ENCODE measurements at places on chromosomes 2 and 18. TPM values are rescaled to one million over a fixed set of nuclear protein-coding genes. Genes with fewer than 3 reads are reported as not detected.
A peak's percentile ranks its signal among the peaks of the same experiment; 100 is the strongest.

DNA sequence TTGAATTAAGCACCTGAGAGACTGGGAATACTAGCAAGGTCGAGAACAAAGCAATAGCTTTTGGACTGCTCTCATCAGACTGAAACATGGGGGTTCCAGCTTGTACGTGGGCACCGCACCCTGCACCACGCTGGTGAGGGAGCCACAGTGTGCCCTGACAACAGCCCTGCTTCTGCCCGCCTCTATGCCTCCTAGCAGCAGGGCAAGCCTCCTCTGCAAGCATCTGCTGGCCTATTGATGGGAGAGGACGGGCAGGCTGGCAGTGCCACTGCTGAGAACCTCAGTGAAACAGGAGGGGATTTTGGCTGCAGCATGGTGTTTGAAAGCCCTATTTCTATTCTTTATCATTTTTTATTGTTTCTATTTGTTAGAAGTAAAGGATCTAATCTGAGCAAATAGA lies 146.1 kb upstream of the OTOS start:
- H3K27ac ChIP-seq = no peak overlapping the region
- no peak for DNase-seq
- no peaks in the 10 kb centered on the region for H3K36me3 ChIP-seq
- peaks cover 25% of the 10 kb centered on the region for H3K4me1 ChIP-seq

- no peak overlapping the region for H3K4me3 ChIP-seq
- no peak overlapping the region for H3K27ac ChIP-seq
- DNase-seq = peak; percentile 30
- no peaks in the 10 kb centered on the region for H3K4me1 ChIP-seq
- no peaks in the 10 kb centered on the region for H3K36me3 ChIP-seq
Measured at GRCh38 chr18:12113999-12114646, 20.5 kb downstream of the ANKRD62 start.

GRCh38 chr2:151053661-151053990 lies 208.0 kb downstream of the RBM43 start:
- peak; percentile 13 for DNase-seq
- H3K4me3 ChIP-seq = no peak overlapping the region
- H3K27me3 ChIP-seq = no peaks in the 10 kb centered on the region
- no peaks in the 10 kb centered on the region for H3K36me3 ChIP-seq
- H3K27ac ChIP-seq = no peak overlapping the region

- peak; percentile 67 for DNase-seq
- H3K27me3 ChIP-seq = no peaks in the 10 kb centered on the region
- peak overlapping the region; percentile 76 for H3K27ac ChIP-seq
- no peak overlapping the region for H3K4me3 ChIP-seq
- H3K36me3 ChIP-seq = no peaks in the 10 kb centered on the region
Measured at GRCh38 chr2:200155652-200156051, 150.8 kb upstream of the SPATS2L start.

DNA sequence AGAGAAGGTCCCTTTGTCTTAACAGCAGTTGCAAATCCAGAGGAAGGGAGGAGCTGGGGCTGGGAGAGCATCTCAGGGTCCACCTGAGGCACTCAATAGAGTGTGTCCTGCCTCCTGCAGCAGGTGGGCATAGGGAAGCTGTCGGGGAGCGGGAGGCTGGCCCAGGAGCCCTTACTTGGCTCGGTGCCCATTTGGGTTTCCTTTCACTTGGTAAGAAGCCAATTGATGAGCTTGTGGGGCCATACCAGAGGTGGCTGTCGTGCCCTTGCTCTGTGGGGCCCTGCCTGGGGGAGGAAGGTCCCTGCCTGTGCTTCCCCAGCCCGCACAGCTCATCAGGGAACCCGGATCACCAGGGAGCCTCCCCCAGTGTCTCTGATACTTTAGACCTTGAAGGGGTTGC lies 229.7 kb downstream of the DYSF start:
- H3K36me3 ChIP-seq = peaks cover 24% of the 10 kb centered on the region
- no peaks in the 10 kb centered on the region for H3K27me3 ChIP-seq
- H3K27ac ChIP-seq = no peak overlapping the region
- no peak for DNase-seq
- H3K4me3 ChIP-seq = no peak overlapping the region

DNA sequence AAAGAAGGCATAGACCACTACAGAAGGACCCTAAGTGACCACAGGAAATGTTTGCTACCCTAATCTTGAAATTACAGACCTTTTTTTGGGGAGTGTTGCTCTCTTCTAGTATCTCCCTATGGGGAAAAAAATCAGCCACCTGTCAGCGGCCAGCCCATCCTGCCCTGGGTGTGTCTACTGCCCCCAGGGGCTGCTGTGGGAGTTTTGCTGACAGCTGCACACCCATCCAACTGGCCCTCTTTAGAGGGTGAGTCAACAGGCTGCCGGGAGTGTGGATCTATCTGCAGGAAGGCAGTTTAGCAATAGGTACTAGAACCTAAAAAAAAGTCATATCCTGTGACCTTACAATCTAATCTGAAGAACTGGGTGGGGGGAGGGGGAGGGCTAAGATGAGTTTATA lies 796 bp upstream of the DYSF start:
- peak; percentile 74 for DNase-seq
- peaks cover 2% of the 10 kb centered on the region for H3K36me3 ChIP-seq
- peak overlapping the region; percentile 65 for H3K4me3 ChIP-seq
- peaks cover 8% of the 10 kb centered on the region for H3K27me3 ChIP-seq
- peak overlapping the region; percentile 80 for H3K27ac ChIP-seq

- no peak for DNase-seq
- no peak overlapping the region for H3K4me3 ChIP-seq
- H3K4me1 ChIP-seq = no peaks in the 10 kb centered on the region
- H3K27me3 ChIP-seq = no peaks in the 10 kb centered on the region
Measured at GRCh38 chr2:43566461-43566729, 29.4 kb downstream of the THADA start.

DNA sequence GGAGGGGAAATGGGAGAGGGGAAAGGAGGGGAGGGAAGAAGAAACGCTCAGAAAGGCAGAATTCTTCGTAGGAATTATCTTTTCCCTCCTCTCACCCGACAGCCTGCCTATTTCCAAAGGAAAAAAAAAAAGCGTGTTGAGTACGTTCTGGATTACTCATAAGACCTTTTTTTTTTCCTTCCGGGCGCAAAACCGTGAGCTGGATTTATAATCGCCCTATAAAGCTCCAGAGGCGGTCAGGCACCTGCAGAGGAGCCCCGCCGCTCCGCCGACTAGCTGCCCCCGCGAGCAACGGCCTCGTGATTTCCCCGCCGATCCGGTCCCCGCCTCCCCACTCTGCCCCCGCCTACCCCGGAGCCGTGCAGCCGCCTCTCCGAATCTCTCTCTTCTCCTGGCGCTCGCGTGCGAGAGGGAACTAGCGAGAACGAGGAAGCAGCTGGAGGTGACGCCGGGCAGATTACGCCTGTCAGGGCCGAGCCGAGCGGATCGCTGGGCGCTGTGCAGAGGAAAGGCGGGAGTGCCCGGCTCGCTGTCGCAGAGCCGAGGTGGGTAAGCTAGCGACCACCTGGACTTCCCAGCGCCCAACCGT lies at the start of gene GAD1:
GAD1 (plus strand) TSS at position 384 of the 589 bp plus-strand sequence. CDS start 1,705 bp downstream, outside the sequence.
- peaks cover 47% of the 10 kb centered on the region for H3K4me1 ChIP-seq
- H3K27me3 ChIP-seq = peaks cover 87% of the 10 kb centered on the region
- H3K36me3 ChIP-seq = no peaks in the 10 kb centered on the region

- no peaks in the 10 kb centered on the region for H3K36me3 ChIP-seq
- no peak for DNase-seq
- no peaks in the 10 kb centered on the region for H3K27me3 ChIP-seq
- H3K4me3 ChIP-seq = no peak overlapping the region
- H3K27ac ChIP-seq = no peak overlapping the region
Measured at GRCh38 chr2:126253669-126254068, 402.3 kb upstream of the GYPC start.

DNA sequence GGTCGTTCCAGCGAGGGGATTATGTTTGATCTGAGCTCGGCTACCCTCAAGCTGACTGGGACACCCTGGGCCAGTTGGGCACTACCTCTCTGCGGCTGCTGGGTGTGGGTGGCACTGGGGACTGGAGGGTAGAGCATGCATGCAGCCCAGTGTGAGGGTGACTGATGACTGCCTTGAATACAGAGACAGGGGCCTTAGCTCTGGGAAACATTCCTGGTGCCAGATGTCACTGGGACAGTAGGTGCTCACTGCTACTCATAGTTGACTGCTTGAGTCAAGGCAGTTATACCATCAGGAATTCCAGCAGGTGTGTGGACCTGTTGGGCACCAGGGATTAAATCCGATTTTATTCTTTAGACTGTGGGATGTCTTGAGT lies 33.6 kb upstream of the ATP6V1B1 start:
- peaks cover 99% of the 10 kb centered on the region for H3K27me3 ChIP-seq
- peak overlapping the region; percentile 47 for H3K4me3 ChIP-seq
- no peaks in the 10 kb centered on the region for H3K36me3 ChIP-seq
- H3K4me1 ChIP-seq = peaks cover 31% of the 10 kb centered on the region
- H3K27ac ChIP-seq = no peak overlapping the region
- DNase-seq = no peak

DNA sequence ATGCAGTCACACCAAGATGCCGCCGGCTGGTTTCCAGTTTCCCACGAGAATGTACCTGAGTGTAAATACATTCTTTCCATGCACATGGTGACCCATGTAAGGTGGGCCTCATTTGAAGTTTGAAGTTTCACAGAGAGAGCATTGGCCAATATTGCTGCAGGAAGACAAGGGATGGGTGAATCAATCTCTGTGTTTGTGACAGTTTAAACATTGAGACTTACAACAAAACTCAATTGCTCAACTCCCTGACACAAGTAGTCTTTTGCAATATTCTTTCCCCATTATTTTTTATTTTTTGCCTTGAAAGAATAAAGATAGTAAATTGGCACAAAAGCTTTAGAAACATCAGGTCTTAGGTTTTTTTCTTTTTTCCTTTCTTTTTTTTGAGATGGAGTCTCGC lies 5.1 kb downstream of the SERPINB2 start:
- H3K27me3 ChIP-seq = no peaks in the 10 kb centered on the region
- no peaks in the 10 kb centered on the region for H3K36me3 ChIP-seq
- no peak overlapping the region for H3K27ac ChIP-seq

GRCh38 chr2:198587741-198588140 lies 783.3 kb downstream of the PLCL1 start:
- H3K4me3 ChIP-seq = no peak overlapping the region
- H3K27me3 ChIP-seq = no peaks in the 10 kb centered on the region
- no peaks in the 10 kb centered on the region for H3K4me1 ChIP-seq
- no peak overlapping the region for H3K27ac ChIP-seq

- peaks cover 6% of the 10 kb centered on the region for H3K36me3 ChIP-seq
- peaks cover 3% of the 10 kb centered on the region for H3K4me1 ChIP-seq
- H3K27me3 ChIP-seq = no peaks in the 10 kb centered on the region
- H3K4me3 ChIP-seq = peak overlapping the region; percentile 18
- peak; percentile 84 for DNase-seq
Measured at GRCh38 chr2:188983427-188984064, 9.4 kb downstream of the COL3A1 start.

- DNase-seq = no peak
- H3K27me3 ChIP-seq = no peaks in the 10 kb centered on the region
- no peak overlapping the region for H3K27ac ChIP-seq
- peaks cover 3% of the 10 kb centered on the region for H3K36me3 ChIP-seq
- H3K4me1 ChIP-seq = no peaks in the 10 kb centered on the region
- H3K4me3 ChIP-seq = no peak overlapping the region
Measured at GRCh38 chr2:31859959-31860358, 150.8 kb downstream of the MEMO1 start.

GRCh38 chr2:180747728-180748127 lies 232.7 kb upstream of the UBE2E3 start:
- H3K27me3 ChIP-seq = no peaks in the 10 kb centered on the region
- H3K36me3 ChIP-seq = no peaks in the 10 kb centered on the region
- peak overlapping the region; percentile 11 for H3K27ac ChIP-seq
- DNase-seq = peak; percentile 43

- H3K4me3 ChIP-seq = no peak overlapping the region
- no peaks in the 10 kb centered on the region for H3K4me1 ChIP-seq
- H3K36me3 ChIP-seq = no peaks in the 10 kb centered on the region
- no peak overlapping the region for H3K27ac ChIP-seq
- no peak for DNase-seq
- H3K27me3 ChIP-seq = no peaks in the 10 kb centered on the region
Measured at GRCh38 chr2:66683599-66683998, 248.7 kb downstream of the MEIS1 start.

DNA sequence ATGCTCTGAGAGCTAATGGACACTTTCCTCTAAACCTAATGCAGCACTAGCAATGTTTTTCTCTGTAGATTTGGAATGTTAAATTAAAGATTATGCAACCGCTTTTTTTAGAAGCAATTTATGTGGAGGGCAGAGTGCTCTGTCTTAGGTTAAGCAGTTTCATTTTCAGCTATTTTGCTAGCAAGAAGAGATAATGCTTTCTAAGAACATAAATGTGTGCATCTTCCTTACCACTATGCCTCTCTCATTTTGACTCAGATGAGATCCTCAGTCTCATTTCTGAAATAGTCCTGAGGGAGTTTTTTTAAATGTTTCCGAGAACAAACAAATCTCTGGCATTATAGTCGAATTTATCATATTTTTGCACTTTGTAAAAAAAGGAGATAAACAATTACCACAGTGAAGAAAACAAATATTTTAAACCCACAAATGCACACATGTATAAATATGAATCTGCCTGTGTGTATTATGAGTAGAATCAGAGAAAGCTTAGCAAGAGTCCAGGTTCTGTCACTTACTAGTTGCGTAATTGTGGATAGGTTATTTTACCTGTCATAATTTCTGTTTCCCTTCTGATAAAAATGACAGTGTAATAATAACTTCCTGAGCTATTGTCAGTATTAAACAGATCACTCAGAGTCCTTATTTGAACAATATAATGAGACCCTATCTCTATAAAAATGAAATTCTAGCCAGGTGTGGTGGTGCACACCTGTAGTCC lies 207.7 kb upstream of the CRIM1 start:
- H3K36me3 ChIP-seq = no peaks in the 10 kb centered on the region
- no peak overlapping the region for H3K4me3 ChIP-seq
- H3K27me3 ChIP-seq = no peaks in the 10 kb centered on the region
- no peaks in the 10 kb centered on the region for H3K4me1 ChIP-seq
- H3K27ac ChIP-seq = no peak overlapping the region

- H3K4me3 ChIP-seq = no peak overlapping the region
- no peaks in the 10 kb centered on the region for H3K4me1 ChIP-seq
Measured at GRCh38 chr2:2714408-2714807, 383.3 kb upstream of the MYT1L start.

Gene ZNG1B
- total RNA-seq = 35.2 TPM

Gene TMEM169
- 2.8 TPM for total RNA-seq

Gene TUBA3E
- total RNA-seq = not detected

Gene CYP26B1
- 11.7 TPM for total RNA-seq

Gene CFC1
- total RNA-seq = not detected

Gene HRH4
- total RNA-seq = 0.09 TPM

Gene ID2
- 39.7 TPM for total RNA-seq

Gene UGT1A8
- not detected for total RNA-seq

Measured in muscle of leg (tissue), 16 donors.